ENCODE measurements at places on chromosomes 16 and 17. TPM values are rescaled to one million over a fixed set of nuclear protein-coding genes. Genes with fewer than 3 reads are reported as not detected.

Gene CTRB1
- total RNA-seq: not detected

Gene KIF2B
- total RNA-seq: not detected

Gene MYO15B
- total RNA-seq: 4.7 TPM

Gene CCDC154
- 2.9 TPM for total RNA-seq

Gene ACBD4
- 2.7 TPM for total RNA-seq

Gene MILR1
- total RNA-seq: 5.6 TPM

Gene FBXW10
- not detected for total RNA-seq

Gene DOC2B
- total RNA-seq: 0.16 TPM

Gene CRHR1
- total RNA-seq: not detected

Gene CTCF
- 32.2 TPM for total RNA-seq

Gene CDH8
- total RNA-seq: not detected

Gene TSNAXIP1
- total RNA-seq: not detected

Gene IL34
- 2.2 TPM for total RNA-seq
